ENCODE measurements at places on chromosomes 1 and 21.

DNA sequence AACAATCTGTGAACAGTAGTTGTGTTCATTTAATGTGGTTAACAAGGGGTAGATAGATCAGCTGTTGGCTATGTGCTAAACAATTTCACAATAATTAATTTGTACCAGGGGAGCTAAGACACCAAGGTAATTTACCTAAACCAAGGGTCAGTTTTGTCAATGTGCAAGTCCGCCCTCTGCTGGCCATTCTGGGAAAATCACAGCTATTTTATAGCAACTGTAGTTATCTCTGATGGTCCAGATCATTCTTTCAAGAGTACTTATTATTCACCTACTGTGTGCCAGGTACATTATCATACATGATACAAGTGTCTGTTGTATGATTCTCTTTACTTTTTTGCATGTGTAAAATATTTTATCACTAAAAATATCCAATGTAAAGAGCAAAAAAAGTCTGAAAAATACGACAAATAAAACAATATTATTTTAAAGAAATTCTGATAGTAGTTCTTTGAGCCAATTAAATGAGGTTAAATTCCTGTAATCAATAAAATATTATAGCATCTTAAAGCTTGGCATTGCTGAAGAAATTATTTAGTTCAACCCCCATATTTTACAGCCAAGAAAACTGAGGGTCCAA is 312.3 kb upstream of the FAM78B start:
- DNase-seq: peak; percentile 9

DNA sequence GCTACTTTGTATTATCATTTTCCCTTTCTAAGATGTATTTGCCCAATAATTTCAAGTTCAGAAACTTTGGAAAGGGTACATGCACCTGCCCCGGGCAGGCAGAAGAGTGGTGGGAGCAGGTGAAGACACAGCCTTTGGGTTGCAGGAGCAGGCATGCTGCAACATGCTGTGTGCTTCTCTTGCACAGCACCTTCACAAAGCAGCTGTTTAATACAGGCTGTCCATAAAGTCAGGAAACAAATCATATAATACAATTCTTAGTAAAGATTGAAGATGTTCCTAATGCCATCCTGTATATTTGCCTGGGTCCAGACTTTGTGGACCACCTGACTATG is 182.9 kb downstream of the ZNF281 start:
- no peak for DNase-seq

GRCh38 chr1:247090455-247090854 is 11.8 kb upstream of the ZNF670 start:
- DNase-seq: no peak

DNA sequence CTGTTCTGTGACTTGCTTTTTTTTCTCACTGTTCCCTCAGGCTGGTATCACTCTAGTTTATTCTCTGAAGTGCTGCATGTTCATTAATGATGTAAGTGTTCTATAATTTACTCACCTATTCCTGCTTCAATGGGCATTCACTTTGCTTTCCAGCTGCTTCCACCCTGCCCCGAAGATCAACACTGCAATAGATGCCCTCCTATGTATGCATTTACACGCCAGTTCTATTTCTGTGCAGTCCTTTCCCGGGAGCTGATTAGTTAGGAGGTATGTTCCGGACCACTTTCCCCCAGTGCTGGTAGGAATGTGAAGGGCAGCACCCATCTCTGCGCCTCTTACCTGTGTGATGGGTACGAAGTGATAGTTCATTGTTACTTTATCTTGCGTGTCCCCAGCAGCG is 103.4 kb downstream of the DHRS3 start:
- no peak for DNase-seq

GRCh38 chr1:78833491-78833890 is 173.0 kb downstream of the ADGRL4 start:
- DNase-seq: peak; percentile 54

DNA sequence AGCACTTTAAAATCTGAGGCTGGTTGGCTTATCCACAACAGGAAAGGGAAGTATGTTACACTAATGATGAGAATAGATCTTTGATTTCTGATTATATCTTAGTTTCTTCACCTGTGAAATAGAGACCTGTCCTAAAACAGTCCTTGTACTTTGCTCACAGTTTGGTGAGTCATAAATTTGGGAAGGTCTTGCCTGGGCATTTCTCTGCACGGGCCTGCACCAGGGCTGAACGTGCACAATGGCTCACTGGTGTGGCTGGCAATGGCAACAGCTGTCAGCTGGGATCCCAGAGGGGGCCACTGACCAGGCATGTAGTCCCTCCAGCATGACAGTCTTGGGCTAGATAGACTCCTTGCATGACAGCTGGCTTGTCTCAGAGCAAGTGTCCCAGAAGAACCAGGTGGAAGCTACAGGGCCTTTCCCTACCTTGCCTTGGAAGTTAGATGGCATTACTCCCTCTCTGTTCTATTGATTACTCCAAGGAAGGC is 367.4 kb downstream of the DISC1 start:
- no peak for DNase-seq

GRCh38 chr1:143661418-143662101 is 310.2 kb downstream of the FAM72C start:
- DNase-seq: no peak

DNA sequence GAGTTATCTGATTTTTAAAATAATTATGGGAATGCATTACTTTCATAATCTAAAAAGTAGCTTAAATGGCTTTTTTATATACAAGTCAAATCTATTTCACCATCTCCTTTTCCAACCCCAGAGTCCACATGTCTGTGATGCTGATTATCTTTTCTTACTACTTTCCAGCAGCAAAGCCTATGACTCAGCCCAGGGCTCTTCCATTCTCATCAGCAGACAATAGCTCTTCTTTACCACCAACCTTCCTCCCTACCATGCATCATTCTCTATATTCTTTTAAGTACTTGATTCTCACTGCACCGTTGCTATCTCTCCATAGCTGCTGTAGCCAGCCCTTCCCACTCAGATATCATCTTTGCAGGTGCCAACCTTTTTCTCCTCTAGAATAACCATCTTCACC is 61.3 kb downstream of the OVGP1 start:
- no peak for DNase-seq

DNA sequence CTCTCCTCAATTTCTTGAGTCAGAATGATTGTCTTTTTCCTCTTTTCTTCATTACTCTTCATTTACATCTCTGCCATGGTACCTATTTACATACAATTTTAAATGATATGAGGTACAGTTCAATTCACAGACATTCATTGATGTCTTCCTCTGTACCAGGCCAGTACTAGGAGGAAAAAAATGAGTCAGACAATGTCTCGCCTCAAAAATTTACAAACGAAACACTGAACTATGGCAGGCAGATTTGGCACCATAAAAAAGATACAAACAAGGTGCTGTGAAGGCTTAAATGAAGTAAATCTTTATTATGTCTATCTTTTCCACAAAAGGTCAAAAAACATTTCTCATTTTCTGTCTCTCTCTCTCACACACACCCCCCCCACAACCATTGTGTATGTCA is 71.0 kb downstream of the RGS13 start:
- DNase-seq: no peak

DNA sequence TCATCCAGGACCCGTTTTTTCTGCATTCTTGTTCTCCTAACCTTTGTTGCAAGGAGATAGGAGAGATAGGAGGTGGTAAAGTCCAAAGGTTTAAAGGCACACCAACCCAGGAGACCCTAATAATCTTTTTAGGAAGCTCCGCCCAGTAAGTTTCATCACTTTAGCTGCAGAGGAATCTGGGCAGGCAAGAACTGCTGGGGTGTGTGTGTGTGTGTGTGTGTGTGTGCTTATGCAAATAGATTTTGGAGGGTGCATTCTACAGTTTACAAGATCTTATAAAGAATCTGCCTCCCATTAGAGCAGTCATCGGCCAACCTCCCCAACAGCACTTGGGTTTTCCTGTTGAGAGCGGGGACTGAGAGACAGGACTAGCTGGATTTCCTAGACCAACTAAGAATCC is 3.9 kb upstream of the IL10 start:
- no peak for DNase-seq

GRCh38 chr1:101005871-101006270 is 19.7 kb downstream of the DPH5 start:
- no peak for DNase-seq

DNA sequence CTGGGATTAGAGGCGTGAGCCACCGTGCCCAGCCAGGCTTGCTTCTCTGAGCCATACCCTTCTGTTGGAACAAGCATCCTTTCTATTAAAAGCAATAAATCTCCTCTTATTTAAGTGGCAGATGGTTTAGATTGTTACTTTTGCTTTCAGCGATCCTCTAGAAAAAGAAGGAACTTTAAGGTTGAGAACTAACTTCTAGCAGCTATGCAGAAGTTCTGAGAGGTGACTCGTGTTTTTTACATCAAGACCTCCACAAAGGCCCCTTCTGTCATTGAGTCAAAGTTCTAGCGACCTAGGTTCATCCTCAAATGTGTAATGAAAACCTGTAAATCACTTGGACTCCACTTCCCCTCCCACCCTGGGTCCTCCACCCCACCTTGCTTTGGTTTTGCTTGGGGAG is 30.8 kb downstream of the PLEKHO1 start:
- no peak for DNase-seq

- DNase-seq: no peak
Observed at GRCh38 chr1:85652327-85652726, 55.9 kb downstream of the ZNHIT6 start.

DNA sequence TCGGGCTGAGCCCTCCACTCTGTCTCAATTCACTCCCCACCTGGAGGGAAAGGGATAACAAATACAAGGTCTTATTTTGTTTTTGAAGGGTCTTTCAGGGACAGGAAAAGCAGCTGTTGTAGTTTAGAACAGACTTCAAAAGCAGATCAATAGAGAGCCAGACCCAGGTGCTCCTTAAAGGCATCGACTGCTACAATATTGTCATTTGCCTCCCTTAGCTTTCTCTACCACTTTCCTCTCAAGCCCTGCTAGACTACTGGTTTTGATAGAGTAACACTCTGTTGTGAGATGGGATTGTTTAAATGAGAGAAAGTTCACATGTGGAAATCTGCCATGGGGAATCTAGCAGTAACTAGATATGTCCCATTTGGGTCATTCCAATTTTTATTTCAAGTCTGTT is 24.0 kb downstream of the RGS7 start:
- no peak for DNase-seq

DNA sequence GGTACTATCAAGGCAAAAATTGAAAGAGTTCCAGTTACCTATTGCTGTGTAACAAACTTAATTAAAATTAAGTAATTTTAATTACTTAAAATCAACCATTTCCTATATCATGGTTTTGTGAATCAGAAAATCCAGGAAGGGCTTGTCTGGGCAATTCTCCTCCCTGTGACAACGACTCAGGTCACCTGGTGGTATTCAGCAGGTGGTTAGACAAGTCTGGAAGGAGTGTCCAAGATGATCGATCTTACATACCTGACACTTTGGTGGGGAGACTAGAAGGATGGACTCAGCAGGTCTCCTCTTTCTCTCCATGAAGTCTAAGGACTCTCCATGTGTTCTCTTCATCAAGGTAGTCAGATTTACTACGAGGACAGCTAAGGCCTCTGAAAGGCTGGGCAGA is 22.9 kb downstream of the SERPINC1 start:
- no peak for DNase-seq

DNA sequence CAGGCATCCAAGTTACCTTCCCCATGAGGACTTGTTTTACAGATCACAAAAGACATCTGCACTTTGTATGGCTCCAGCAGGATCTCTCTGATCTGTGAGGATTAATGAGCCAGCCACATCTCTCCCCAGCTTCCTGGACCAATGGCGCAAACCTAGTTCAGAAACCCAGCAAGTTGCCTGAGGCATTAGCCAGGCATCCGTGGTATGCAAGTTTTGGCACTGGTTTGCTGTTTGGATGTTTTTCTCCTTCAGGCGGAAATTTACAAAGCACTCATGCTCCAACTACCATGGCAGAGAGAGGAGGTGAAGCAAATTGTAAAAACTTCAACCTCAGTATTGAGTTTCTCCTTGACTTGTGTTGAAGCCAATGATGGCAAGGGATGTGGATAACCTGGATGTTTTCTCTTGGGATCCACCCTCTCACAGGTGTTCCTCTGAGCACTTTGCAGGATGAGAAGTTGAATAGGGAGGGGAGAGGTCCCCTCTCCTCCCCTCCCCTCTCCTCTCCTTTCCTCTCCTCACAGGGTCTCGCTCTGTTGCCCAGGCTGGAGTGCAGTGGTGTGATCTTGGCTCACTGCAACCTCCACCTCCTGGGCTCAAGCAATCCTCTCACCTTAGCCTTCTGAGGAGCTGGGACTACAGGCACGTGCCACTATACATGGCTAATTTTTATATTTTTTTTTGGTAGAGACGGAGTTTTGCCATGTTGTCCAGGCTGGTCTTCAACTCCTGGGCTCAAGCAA is 25.6 kb upstream of the ENO1 start:
- DNase-seq: no peak

GRCh38 chr1:24567792-24568388 is 12.0 kb downstream of the NCMAP start:
- no peak for DNase-seq

- no peak for DNase-seq
Observed at GRCh38 chr1:24714859-24715520, 30.3 kb upstream of the CLIC4 start.

DNA sequence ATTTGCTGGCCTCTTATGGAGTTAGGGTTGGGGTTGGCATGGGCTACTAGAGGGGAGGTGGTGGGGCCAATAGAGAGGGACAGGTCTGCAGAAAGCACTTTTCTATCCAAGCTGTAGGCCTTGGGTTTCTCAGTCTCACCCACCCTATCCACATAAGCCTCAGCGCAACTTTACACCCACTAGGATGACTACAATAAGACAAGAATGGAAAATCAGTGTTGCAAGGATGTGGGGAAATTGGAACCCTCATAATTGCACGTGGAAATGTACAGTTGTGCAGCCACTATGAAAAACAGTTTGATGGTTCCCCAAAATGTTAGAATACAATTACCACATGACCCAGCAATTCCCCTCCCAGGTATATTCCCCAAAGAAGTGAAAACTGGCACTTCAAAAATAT is 14.0 kb upstream of the GSTM4 start:
- DNase-seq: no peak

DNA sequence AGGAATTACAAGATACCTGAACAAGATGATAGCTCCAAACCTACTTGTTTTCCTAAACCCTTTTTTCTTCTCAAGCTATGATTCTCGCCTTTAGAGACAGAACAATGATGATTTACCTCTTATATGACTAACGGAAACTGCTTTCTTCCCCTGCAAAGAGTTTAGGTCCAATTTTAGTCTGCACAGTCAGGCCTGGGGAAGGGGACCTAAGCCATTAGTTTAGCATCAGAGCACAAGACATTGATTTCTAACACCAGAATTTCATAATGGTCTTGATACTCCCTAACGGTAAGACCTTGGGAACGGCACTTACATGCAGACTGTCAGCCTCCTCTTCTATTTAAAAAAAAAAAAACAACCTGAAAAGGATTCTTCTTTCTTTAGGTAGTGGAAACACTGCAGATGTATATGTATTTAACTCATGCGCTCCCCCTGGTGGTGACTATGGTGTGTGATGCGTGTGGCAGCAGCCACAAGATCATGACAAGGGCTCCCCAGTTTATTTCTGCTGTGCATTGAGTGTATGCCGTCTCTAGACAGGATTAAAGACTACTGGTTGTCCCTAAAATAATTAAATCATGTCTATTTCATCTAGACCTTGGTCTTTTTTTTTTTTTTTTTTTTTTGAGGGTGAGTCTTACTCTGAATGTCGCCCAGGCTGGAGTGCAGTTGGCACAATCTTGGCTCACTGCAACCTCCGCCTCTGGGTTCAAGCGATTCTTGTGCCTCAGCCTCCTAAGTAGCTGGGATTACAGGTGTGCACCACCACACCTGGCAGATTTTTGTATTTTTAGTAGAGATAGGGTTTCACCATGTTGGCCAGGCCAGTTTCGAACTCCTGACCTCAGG is 37.3 kb upstream of the TMEM222 start:
- peak; percentile 50 for DNase-seq

All from skin of body (tissue), 3 donors.